ENCODE measurements at places on chromosomes 3 and 15.

- no peak for DNase-seq
Observed at GRCh38 chr15:93989440-93989998, 241.8 kb upstream of the MCTP2 start.

GRCh38 chr15:86743283-86743903 is 663.7 kb downstream of the AGBL1 start:
- no peak for DNase-seq

- DNase-seq = no peak
Observed at GRCh38 chr3:14539384-14539741, 779 bp downstream of the GRIP2 start.

GRCh38 chr3:126201168-126201567 is 20.8 kb upstream of the ALDH1L1 start:
- DNase-seq = no peak

DNA sequence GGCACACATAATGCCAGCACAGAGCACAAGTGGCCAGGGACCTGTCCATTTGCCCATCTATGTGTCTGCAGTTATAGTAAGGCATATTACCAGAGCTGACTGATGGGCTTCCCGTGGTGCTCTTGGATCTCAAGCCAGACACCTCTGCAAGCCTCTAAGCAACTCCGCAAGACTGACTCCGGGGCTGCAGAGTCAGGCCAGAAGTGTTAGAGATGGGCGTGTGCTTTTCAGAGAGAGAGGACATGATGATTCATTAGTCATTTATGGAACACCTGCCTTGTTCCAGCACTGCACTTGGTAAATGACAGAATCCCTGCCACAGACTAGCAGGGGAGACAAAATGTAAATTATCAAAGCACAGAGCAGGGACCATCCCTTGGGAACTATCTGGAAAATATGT is 559.0 kb downstream of the PDCD6IP start:
- no peak for DNase-seq

DNA sequence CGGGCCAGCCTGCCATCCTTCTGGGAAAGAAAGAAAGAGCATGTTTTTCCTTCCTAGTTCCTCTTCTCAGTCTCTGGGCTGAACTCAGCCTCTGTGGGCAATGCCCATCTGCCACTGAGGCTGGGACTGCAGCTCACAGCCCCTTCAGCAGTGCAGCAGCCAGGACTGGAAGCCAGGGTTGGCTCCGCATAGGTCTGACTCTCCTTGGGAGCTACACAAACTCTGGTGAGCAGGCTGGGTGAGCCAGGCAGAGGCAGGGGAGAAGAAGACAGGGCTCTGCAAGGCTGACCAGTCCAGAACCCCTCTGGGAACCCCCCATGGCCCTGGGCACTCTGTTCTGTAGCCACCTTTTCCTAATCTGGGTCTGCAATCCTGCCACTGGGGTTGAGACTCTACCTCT is 3.6 kb downstream of the DISP2 start:
- no peak for DNase-seq

GRCh38 chr15:92749216-92749615 is 93.6 kb upstream of the FAM174B start:
- DNase-seq = no peak
